ENCODE measurements at places on chromosomes 5 and 9. TPM values are rescaled to one million over a fixed set of nuclear protein-coding genes. Genes with fewer than 3 reads are reported as not detected.

GCNT4 gene
- 0.54 TPM for total RNA-seq

TMEM245 gene
- 32.6 TPM for total RNA-seq

PCDHB12 gene
- total RNA-seq = 8.4 TPM

GRCh38 chr5:6758236-6758635, 45.0 kb downstream of the TENT4A start:
- no peak for DNase-seq
- H3K4me1 ChIP-seq = no peaks in the 10 kb centered on the region
- H3K27me3 ChIP-seq = peaks cover 5% of the 10 kb centered on the region
- H3K36me3 ChIP-seq = peaks cover 29% of the 10 kb centered on the region
- no peak overlapping the region for H3K4me3 ChIP-seq

Data from endothelial cell (in vitro differentiated cells).